ENCODE measurements at places on chromosomes 5 and 9.

DNA sequence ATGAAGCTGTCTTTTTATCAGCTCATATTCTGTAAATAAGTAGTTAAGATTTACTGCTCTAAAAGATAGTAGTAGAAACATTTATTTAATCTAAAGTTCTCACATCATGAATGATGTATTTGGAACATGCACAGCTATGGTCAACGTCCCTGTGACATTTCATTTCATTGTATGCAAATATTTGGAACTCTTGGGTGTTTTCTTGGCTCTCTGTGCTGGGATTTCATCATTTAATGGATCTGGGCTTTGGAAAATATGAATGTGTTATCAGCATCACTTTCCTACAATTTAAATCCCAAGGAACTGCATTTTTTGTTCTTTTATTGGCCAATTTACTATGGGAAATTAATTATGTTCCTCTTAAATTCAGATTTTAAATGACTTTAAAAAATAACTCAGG, 462.9 kb downstream of the SEMA5A start:
- DNase-seq, result no peak

DNA sequence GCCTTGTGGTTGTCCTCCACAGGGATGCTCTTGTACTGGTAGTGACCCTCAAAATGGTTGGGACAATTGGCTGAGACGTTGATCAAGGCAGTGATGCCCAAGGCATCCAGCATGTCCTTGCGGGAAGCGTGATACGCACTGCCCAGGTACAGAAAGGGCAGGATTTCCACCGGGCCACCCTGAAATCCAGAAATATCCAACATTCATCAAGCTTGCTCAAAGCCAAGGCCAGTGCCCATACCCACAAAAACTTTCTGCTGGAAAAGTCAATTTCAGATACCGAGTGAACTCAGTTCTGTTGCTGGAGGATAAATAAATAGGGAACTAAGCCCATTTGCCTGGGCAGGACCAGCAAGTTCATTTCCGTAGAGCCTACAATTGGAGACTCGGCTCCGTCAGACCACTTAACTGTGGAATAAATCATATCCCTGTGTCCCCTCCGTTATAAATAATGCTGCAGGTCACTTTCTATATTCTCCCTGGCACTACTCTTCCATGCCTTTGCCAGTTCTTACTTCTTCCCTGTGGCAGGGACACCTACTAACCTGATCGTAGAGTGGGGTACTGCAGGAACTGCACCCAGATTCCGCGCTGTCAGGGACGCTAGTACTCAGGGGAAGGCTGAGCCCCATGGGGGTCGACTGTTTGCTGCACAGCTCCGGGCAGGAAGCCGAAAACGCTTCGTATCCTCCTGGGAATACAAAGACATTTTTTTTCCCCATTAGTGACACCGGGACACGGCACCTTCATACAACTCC, 1.2 kb downstream of the DUSP1 start:
- DNase-seq, result no peak

GRCh38 chr9:136193127-136193890, 11.6 kb downstream of the LHX3 start:
- no peak for DNase-seq

- no peak for DNase-seq
Observed at GRCh38 chr9:91362051-91362611, 413 bp upstream of the AUH start.

GRCh38 chr5:156396063-156396829, 69.3 kb downstream of the SGCD start:
- DNase-seq, result no peak

GRCh38 chr5:60820593-60821487, 23.2 kb downstream of the ELOVL7 start:
- DNase-seq, result no peak

DNA sequence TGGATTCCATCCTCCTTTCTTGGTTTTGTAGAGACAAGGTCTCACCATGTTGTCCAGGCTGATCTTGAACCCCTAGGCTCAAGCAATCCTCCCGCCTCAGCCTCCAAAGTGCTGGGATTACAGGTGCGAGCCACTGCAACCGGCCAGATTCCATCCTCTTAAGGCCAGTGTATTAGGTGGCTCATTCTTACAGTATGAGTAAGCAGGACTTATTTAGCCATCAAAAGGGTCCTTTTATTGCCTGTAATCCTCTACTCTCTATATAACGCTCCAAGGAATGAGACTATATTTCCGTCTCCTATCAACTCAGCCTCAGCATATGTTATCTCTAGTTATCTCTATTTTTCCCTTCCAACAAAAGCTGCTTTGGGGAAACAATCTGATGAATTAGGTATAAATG, 3.0 kb upstream of the ERBIN start:
- no peak for DNase-seq

DNA sequence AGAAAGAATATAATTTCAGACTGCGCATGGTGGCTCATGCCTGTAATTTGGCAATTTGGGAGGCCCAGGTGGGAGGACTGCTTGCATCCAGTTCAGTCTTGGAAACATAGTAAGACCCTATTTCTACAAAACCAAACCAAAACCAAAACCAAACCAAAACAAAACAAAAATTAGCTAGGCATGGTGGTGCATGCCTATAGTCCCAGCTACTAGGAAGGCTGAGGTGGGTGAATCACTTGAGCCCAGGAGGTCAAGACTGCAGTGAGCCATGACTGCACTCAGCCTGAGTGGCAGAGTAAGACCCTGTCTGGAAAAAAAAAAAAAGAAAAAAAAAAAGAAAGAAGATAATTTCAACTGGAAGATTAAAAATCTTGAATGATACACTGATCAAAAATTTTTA, 137.0 kb upstream of the ACOT12 start:
- no peak for DNase-seq

DNA sequence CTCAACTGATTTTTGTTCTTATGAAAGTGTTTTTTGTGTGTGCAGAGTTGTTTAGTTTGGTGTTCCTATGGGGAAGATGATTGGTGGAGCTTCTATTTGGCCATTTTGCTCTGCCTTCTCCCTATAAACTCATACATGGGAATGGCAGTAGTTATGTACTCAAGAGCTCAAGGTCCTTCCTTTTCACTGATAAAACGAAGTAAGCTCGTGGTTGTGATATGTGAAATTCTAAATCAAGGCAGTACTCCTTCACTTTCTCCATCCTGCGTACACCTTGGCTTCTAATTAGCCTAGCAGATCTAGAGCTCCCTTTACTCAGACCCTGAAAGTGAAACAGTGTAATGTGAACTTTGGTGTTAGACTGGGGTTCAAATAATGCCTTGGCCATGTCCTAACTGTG, 159.3 kb upstream of the TNC start:
- DNase-seq, result no peak

- no peak for DNase-seq
Observed at GRCh38 chr5:79886925-79887655, 104.0 kb downstream of the MTX3 start.

DNA sequence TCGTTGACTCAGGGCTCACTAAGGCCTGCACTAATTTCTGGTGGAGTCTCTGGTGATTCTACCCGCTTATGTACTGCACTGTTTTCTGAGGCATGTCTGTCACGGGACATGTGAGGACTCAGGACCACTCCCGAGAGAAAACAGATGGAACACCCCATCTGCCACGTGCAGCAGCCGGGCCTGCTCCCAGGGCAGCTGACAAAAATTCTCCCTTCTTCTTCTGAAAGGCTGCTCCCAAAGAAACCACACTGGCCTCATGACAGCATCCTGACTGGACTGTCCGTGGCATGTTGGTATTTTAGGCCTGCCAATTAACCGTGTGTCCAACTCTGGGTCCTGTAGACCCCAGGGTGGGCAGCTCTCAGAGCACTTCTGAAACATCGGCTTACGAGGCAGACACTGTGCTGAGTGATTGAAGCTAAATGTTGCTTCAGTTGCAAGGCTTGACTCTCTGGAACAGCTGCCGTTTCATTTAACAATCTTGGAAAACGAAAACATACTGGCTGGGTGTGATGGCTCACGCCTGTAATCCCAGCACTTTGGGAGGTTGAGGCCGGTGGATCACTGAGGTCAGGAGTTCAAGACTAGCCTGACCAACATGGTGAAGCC, 39.0 kb downstream of the FAM240B start:
- DNase-seq, result no peak

DNA sequence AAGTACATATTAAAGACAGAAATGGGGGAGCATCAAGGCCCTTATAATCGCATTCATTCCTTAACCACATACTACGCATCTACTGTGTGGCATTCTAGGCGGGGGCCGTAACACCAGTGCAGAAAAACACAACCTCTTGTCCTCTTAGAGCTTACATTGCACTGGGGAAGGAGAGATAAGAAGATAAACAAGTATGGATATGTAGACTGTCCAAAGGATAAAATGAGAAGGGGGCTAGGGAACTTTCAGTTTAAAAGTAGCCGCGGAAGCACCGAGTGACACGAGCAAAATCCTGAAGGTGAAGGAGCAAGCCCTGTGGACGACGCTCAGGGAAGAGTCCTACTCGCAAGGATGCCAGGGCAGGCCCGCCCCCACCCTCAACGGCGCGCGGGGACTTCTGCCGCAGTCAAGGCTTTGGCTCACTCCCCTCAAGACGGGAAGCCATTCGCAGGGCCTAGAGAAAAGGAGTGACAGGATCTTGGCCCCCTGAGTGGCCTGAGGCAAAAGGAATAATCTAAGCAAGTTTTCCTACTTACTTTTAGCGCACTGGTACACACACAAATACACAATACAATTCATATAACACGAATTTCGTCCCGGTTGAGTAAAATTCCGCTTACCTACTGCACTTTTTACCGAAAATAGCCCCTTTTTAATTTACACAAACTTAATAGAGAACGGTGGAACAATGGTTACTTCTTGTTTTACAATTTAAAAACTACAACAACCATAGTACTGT, 1.3 kb upstream of the NIPBL start:
- no peak for DNase-seq

GRCh38 chr9:29564564-29564963, 1991.3 kb upstream of the C9orf72 start:
- DNase-seq, result no peak

- DNase-seq, result no peak
Observed at GRCh38 chr5:172412724-172413286, 41.5 kb downstream of the SH3PXD2B start.

GRCh38 chr5:163877865-163878264, 372.4 kb downstream of the MAT2B start:
- no peak for DNase-seq

DNA sequence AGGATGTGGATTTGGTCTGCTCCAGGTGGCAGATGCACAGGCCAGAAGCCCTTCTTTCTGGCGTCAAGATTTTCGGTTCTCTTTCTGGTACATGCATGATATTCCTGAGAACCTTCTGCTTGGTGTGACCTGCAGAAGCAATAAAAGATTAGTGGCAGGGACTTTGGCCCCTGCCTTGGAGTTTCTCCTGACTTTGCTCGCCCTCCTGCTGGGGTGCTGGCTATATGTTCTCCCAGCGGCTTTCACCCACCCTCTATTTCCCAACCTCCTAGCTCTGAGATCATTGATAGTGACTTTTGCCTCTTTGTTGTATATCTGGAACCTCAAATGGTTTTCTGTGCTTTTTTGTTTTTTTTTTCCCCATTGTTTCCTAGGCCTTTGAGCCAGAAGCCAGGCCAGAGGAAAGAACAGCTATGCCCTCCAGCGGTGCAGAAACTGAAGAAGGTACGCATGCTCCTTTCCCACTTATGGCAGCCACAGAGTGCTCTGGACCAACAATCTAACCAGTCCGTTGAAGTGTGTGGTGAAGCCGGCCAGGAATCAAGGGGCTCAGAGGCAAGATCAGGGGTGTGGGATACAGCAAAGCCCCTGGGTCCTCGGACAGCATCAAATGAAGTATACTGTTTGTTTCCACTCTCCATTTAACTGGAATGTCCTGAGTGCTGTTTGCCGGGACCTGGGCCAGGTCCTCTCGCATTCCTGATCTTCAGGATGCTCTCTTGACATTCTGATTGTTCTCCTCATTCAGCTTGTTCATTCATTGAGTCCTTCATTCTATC, 154.5 kb downstream of the ARHGEF28 start:
- DNase-seq, result no peak

GRCh38 chr9:8889100-8889499, 1089.5 kb upstream of the DMAC1 start:
- DNase-seq, result no peak

DNA sequence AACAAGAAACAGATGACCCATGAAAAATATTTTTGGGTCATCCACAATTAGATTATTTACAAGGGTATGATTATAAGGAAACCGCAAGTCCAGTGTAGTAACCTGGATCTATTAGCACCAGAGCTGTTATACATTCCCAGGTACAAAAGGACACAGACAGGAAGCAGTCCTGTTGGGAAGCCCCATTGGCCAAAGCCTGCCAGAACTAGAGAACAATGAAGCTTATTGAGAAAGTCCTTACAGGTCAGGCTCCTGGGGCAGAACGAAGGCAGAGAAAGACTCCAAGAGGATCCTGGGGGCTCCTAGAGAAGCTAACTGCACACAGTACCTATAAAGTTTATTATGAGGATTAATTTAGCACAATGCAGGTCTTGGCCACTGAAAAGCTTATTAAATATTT, 169.9 kb downstream of the PARP8 start:
- DNase-seq, result no peak

GRCh38 chr5:43401827-43402226, 10.4 kb downstream of the CCL28 start:
- no peak for DNase-seq

GRCh38 chr5:147398860-147399259, 111.0 kb downstream of the DPYSL3 start:
- DNase-seq, result no peak

GRCh38 chr9:90107040-90107725, 502.4 kb downstream of the GADD45G start:
- peak; percentile 43 for DNase-seq

GRCh38 chr9:85061969-85062368, 392.4 kb downstream of the NTRK2 start:
- no peak for DNase-seq

DNA sequence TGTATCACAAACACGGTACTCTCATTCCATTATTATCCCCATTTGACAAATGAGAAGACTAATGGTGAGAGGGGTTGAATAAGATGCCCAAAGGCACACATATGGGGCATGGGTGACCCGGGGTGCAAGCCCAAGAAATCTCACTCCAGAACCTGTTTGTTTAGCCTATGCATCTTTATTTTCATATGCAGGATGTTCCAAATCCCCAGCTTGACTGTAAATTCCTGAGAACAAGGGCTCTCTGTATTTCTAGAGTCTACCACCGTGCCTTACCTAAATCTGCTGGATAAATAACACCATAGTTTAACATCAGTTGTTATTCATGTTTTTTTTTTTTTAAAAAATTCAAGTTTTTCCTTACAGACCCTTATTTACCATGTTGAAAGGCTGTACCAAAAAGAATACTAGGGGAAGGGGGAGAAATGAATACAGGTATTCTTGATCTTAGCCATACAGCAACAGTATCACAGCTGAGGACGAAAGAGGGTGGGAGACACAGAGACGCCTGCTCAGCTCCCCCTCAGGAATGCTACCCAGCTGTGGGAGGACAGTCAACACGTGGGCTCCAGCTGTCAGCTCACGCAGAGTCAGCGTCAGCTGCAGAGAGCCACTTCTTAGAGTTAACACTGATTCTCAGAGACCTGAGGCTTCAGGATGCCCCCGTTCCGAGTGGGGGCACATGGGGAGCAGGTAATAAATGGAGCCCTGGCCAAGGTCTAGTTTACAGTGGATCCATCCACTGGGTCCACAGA, 86.6 kb downstream of the MED27 start:
- DNase-seq, result no peak

All from NCI-H2081 treated with DMSO at 0.1 percent for 48 hours (cell line).